ENCODE measurements at places on chromosomes 11 and 22.
A peak's percentile ranks its signal among the peaks of the same experiment; 100 is the strongest.

DNA sequence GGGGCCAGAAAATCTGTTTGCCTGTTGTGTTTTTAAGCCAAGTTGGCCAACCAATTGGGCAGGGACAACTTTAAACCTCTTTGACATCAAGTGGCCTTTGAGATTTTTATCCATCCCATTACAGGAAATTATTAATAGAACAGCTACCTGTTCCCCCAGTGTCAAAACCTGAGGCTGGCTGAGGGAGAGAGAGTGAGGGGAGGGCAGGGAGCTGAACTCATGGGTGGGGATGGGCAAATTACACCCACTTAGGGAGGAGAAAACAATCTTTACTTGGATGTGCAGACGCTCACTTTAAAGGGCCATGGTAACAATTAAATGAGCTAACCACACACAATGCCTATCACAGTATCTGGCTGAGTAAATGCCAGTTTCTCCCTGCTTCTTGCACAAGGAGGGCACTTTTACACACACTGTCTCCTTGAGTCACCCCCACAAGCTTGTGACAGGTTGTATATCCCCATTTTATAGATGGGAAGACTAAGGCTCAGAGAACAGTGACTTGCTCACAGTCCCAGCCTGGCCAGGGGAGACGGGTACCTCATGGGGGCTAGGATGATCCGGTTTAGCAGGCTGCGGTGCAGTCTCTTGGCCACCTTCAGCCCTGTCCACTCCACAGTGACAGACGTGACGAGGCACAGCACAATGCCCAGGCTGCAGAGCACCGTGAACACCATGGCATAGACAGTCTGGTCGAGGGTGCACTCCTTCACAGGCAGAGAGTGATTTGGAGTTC, 17.8 kb upstream of the KCNJ11 start:
- DNase-seq: no peak

GRCh38 chr11:102577723-102578122, 47.2 kb upstream of the MMP7 start:
- DNase-seq: no peak

GRCh38 chr11:125223901-125224361, 59.4 kb downstream of the PKNOX2 start:
- peak; percentile 27 for DNase-seq

- no peak for DNase-seq
Observed at GRCh38 chr11:14538271-14538925, 18.2 kb upstream of the PSMA1 start.

- DNase-seq: no peak
Observed at GRCh38 chr11:83115551-83115950, 41.4 kb upstream of the PCF11 start.

- DNase-seq: no peak
Observed at GRCh38 chr11:129592191-129592590, 216.5 kb downstream of the BARX2 start.

- DNase-seq: no peak
Observed at GRCh38 chr22:47280301-47280700, 517.9 kb downstream of the TBC1D22A start.

DNA sequence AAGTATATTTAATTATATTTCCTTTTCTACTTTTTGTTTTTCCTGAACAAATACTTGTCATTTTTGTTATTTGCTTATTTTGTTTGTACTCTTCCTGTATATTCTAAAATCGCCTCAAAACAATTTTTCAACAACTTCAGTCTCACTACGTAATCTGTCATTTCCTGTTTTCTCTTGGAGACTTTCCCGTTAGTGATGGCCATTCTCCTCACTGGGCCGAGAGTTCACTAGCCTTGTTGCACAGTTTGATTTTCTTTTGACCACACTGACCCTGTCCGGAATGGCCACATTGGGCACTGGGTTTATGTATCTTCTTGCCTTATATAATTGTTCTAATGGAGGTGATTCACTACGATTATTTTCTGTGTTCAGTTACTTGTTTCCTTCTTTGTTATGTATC, 726.1 kb downstream of the FAM181B start:
- no peak for DNase-seq

- DNase-seq: no peak
Observed at GRCh38 chr11:33936725-33937604, 45.1 kb upstream of the LMO2 start.

DNA sequence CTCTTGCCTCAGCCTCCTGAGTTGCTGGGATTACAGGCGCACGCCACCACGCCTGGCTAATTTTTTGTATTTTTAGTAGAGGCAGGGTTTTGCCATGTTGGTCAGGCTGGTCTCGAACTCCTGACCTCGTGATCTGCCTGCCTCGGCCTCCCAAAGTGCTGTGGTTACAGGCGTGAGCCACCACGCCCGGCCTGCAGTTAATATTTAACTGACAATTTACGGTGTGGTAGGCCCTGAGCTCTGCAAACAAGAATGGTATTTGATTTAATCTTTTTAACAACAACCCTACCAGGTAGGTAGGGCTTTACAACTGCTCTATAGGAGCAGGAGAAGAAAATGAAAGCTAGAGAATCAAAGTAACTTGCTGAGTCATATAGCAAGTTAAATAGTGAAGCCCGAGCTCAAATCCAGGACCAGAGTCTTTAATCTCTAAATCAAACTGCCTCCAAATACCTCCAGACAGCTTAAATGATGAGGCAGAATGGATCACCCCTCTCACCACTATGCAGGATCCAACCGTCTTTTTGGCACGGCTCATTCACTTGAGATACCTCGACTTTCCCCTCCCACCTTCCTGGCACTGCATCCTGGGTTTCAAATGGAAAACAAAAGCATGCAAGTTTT, 9.4 kb downstream of the UEVLD start:
- DNase-seq: no peak

DNA sequence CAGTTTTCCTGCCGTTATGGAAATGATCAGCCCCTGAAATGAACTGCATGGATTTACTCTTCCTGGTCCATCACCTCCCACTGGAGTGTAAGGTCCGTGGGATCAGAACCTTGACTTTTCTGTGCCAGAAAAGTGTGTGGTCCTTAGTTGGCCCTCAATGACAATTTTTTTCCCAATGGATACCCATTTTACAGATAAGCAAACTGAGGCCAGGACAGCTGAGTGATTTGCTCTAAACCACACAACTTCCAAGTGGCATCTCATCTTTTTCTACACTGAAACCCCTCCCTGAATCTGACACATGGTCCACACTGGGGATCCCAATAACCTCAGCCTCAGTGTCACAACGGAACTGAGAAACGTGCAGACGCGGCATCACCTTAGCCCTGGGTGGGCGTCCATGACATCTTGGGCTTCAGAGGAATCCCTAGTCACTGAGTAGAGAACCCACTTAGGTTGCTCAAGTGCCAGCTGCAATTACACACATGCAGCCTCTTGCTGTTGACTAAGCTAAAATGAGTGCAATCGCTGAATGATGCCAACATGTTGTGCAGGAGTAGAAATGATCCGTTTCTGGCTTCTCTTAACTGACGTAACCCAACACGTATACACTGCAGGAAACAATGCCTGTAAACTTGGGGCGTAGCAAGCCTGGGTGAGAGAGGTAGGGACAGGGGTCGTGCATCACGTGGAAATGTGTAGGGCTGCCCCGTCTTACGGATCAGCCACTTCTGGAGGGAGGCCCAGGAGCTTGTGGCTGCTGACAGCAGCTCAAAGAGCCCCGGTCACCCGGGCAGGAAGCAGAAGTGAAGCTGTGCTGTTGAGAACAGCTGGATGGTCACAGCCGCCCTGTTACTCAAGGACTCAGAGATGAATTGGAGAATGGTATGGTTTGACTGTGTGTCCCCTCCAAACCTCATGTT, 136.3 kb downstream of the SHANK2 start:
- no peak for DNase-seq

- DNase-seq: no peak
Observed at GRCh38 chr11:100632941-100633452, 54.1 kb upstream of the ARHGAP42 start.

DNA sequence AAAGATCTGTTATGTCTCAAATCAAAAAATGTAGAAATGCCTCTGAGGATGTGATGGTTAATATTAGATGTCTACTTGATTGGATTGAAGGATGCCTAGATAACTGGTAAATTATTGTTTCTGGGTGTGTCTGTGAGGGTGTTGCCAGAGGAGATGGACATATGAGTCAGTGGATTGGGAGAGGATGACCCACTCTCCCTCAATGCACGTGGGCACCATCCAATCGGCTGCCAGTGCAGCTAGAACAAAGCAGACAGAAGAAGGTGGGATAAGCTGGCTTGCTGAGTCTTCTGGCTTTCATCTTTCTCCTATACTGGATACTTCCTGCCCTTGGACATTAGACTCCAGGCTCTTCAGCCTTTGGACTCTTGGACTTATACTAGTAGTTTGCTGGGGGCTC, 430.3 kb downstream of the SOX6 start:
- DNase-seq: no peak

- DNase-seq: no peak
Observed at GRCh38 chr11:93005239-93005638, 35.8 kb downstream of the MTNR1B start.

- DNase-seq: no peak
Observed at GRCh38 chr11:70378506-70379134, 19.7 kb upstream of the CTTN start.

GRCh38 chr11:78039919-78040671, 17.0 kb upstream of the KCTD14 start:
- peak; percentile 35 for DNase-seq

DNA sequence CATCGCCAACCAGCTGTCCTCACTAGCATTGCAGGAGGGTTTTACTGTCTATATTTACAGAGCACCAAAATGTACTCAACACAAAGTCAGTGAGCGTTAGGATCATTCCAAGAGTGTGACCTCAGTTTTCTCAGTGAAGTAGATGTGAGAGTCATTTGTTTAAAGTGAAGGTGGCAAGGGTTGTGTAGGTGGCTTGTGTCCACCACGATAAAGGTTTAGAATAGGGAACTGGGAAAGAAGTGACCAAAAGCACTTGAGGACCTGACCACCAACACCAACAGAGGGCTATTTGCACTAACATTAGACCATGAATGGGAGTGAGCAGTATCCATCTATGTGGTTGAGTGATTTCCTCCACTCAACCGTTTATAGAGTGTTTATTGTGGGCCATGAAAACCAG, 152.5 kb upstream of the POU2AF2 start:
- DNase-seq: no peak

- DNase-seq: no peak
Observed at GRCh38 chr11:122883646-122883979, 1.1 kb downstream of the JHY start.

DNA sequence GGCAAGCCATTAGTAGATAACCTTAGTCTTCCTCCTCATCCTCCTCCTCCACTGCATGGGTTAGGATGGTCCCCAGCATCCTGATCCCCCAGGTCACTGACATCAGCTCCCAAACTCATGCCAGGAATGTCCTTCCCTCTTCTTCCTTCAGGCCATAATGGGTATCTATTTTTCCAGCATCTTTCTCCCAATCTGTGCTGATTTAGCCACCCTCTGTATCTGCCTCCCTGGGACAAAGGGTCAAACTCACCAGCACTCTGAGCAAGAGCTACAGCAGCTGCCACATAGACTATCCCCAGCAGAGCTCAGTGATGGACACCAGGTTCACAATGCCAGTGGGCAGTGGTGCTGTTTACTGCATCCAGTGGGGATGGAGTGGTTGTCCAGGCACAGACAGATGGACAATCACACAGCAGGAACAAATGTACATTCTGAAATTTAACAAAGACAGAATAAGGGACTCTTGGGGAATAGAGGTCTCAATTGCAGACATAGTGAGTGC, 115.2 kb upstream of the TOP3B start:
- DNase-seq: no peak

- no peak for DNase-seq
Observed at GRCh38 chr22:37121887-37122591, 12.5 kb upstream of the TMPRSS6 start.

- DNase-seq: no peak
Observed at GRCh38 chr11:134993691-134994243, 581.7 kb upstream of the B3GAT1 start.

DNA sequence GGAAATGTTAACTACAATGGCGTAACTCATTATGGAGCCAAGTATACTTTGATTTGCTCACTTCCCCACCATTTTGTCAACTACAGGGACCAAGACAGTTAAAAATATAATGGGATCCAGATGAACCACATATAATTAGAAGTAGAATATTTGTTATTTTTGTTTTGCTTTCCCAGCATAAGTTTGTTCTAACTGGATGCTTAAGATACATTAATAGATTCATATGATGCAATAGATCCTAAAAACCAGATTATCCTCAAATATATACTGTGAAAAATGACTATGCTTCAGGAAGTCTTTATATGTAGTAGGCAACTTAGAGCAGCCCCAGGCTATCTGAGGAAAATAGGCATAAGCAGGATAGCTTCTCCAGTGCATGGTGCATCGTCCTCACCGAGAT, 38.3 kb downstream of the SESN3 start:
- no peak for DNase-seq

DNA sequence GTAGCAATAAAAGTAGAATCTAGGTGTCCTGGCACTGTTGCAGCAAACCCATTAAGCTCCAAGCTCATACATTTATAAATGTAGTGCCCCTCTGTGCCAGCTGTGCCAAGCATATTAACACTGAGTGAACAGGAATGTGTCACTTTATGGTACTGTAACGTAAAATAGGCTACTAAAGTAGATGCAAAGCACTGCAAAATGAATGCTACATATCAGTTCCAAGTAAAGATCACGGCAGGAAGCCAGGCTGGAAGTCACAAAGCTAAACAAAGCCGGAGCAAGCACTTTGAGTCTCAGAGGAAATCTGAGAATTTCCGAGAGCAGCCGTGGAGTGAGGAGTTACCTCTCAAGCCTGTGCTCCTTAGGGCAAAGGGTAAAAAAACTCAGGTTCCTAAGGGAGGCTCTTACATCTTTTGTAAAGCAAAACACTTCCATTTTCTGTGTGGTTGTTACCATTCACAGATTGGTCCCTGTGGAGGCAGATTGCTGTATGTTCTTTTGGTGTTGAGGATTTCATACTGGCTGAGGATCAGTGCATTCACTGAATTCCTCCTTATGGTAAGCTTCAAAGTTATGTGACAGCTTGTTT, 85.7 kb downstream of the WNT11 start:
- DNase-seq: no peak

GRCh38 chr11:132423266-132423665, 1052.9 kb downstream of the NTM start:
- DNase-seq: no peak

DNA sequence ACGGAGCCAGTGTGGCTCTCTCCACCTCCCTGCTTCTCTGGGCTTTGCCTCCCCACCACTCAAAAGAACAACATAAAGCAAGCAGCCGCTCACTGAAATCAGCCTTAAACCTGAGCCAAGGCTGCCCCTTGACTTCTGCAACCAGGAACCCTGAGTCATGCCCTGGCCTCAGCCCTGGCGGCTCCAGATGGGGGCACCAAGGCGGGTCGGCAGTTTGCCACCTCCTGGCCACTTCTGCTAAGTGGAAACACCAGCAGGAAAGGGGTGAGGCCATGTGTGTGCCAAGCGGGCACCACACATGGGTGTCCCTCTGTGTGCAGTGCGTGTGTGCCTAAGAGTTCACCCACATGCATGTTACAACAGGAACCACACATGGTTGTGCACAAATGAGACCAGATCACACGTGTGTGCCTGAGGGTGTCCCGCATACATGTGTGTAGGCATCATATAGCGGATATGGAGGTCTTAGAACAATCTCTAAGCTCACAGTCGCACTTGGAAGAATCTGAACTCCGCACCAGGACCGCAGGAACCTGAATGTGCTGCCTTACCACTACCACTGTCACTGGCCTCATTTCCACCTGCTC, 221.2 kb downstream of the MN1 start:
- no peak for DNase-seq

All from hippocampal formation (tissue), 2 donors.